HL-60 (cell line): ENCODE measurements at places on chromosomes 11 and 22.

DNA sequence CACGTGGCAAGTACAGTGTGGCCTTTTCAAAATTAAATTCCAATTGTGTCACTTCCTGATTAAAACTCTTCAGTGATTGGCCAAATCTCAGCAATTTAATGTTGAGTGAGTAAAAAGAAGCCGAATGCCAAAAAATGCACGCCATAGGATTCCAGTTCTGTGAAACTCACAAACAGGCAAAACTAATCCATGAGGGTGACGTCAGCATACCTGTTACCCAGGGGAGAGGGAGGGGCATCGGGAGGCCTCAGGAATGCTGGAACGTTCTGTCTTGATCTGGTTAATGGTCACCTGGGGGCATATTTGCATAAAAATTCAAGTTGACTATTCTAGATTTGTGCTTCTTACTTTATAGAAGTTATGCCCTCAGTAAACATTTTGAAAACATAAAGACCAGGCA, 39.9 kb upstream of the RAB1B start:
- DNase-seq: no peak

DNA sequence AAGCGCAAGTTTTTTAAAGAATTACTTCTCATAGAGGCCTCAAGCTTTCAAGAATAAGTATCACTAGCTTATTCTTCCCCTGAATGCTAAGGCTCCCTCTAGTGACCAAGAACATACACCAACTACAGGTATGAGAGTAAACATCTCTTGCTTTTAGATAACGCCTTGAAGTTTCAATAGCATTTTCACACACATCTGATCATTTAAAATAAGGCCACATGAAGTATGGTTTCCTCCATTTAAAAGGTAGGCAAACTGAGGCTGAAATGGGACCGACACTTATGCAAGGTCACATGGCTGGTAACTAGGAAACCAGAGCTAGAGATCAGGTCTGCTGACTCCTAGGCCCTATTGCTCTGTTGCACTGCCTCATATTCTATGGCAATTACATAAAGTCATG, 66.5 kb downstream of the CCDC34 start:
- no peak for DNase-seq

- no peak for DNase-seq
These were observed 339.8 kb downstream of the KCNA4 start for GRCh38 chr11:29676993-29677392.

- no peak for DNase-seq
These were observed 25.0 kb downstream of the MED15 start for GRCh38 chr22:20532256-20532993.

- DNase-seq: no peak
These were observed 5.1 kb downstream of the GDPD5 start for GRCh38 chr11:75520688-75521087.
